ENCODE measurements at places on chromosomes 6 and 20. TPM values are rescaled to one million over a fixed set of nuclear protein-coding genes. Genes with fewer than 3 reads are reported as not detected.
A peak's percentile ranks its signal among the peaks of the same experiment; 100 is the strongest.

DNA sequence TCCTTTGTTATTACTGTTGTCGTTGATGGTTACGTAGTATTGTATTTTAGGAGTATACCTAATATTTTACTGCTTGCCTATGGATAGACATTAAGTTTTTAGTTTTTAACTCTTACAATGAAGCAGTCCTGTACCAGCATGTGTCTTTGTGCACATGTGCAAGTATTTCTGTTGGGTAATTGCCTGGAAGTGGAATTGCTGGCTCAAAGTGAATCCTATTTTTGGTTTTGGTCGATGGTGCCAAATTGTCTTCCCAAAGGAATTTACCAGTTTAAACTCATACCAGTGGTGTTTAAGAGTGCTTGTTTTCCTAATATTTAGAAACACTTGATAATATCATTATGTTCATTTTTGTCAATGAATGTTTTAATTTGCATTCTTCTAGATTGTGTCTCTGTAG lies 75.5 kb downstream of the ANKS1A start:
- no peaks in the 10 kb centered on the region for H3K36me3 ChIP-seq
- peaks cover 9% of the 10 kb centered on the region for H3K4me1 ChIP-seq
- no peak for DNase-seq
- no peaks in the 10 kb centered on the region for H3K27me3 ChIP-seq
- no peak overlapping the region for H3K27ac ChIP-seq

The CDH4 gene
- 25.0 TPM for total RNA-seq

GRCh38 chr20:41367393-41367695 lies 726 bp upstream of the EMILIN3 start:
- H3K27me3 ChIP-seq: peaks cover 37% of the 10 kb centered on the region
- no peaks in the 10 kb centered on the region for H3K4me1 ChIP-seq
- no peak for DNase-seq
- no peak overlapping the region for H3K27ac ChIP-seq
- H3K36me3 ChIP-seq: peaks cover 6% of the 10 kb centered on the region
- no peak overlapping the region for H3K4me3 ChIP-seq

GRCh38 chr6:119902681-119903080 lies 553.1 kb upstream of the MAN1A1 start:
- no peaks in the 10 kb centered on the region for H3K36me3 ChIP-seq
- no peak overlapping the region for H3K4me3 ChIP-seq
- DNase-seq: no peak
- no peaks in the 10 kb centered on the region for H3K4me1 ChIP-seq
- H3K27ac ChIP-seq: no peak overlapping the region
- H3K27me3 ChIP-seq: no peaks in the 10 kb centered on the region

GRCh38 chr6:96563853-96564252 lies 925 bp downstream of the FHL5 start:
- H3K27me3 ChIP-seq: peaks cover 64% of the 10 kb centered on the region
- DNase-seq: no peak
- H3K36me3 ChIP-seq: no peaks in the 10 kb centered on the region
- no peaks in the 10 kb centered on the region for H3K4me1 ChIP-seq

The TBX18 gene
- total RNA-seq: 0.39 TPM

GRCh38 chr20:36202891-36203338 lies 33.4 kb upstream of the AAR2 start:
- no peaks in the 10 kb centered on the region for H3K4me1 ChIP-seq
- H3K27ac ChIP-seq: no peak overlapping the region
- no peaks in the 10 kb centered on the region for H3K36me3 ChIP-seq
- H3K27me3 ChIP-seq: peaks cover 4% of the 10 kb centered on the region
- DNase-seq: peak; percentile 61

- H3K27me3 ChIP-seq: peaks cover 69% of the 10 kb centered on the region
- H3K4me3 ChIP-seq: no peak overlapping the region
- H3K27ac ChIP-seq: no peak overlapping the region
- H3K4me1 ChIP-seq: no peaks in the 10 kb centered on the region
- peaks cover 7% of the 10 kb centered on the region for H3K36me3 ChIP-seq
- no peak for DNase-seq
These were observed 48.2 kb upstream of the BLCAP start for GRCh38 chr20:37575884-37576283.

DNA sequence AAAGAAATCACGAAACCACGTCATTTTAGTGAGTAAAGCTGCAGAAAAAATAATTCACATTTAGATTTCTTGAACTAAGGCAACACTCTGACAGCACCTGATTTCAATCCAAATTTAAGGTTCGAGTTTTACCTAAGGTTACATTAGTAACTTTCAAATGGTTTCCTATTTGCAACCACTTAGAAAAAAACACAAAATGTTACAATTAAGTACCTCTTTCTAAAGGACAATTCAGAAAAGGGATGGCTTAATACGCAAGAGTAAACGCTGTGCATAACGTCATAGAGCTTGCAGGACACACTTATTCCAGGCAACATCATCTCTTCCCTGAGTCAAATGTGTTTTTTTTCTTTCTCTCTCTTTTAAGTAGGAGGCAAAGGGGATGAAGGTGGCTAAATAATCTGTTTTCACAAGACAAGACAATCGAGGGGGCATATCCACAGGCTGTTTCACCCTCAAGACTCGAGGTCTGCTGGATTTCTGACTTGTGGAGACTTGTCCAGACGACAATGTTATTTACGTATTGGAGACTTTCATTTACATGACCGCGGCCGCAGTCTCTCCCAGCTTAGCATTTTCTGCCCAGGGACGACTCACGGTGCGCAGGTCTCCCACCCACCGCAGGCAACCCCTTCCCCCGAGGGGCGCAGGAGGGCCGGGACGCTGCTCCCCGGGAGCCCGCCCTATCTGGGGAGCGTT lies 86.0 kb downstream of the SESN1 start:
- H3K27me3 ChIP-seq: no peaks in the 10 kb centered on the region
- H3K36me3 ChIP-seq: peaks cover 9% of the 10 kb centered on the region
- peaks cover 24% of the 10 kb centered on the region for H3K4me1 ChIP-seq
- peak overlapping the region; percentile 93 for H3K4me3 ChIP-seq
- peak overlapping the region; percentile 94 for H3K27ac ChIP-seq

- peak overlapping the region; percentile 64 for H3K27ac ChIP-seq
- no peaks in the 10 kb centered on the region for H3K27me3 ChIP-seq
- H3K4me1 ChIP-seq: peaks cover 8% of the 10 kb centered on the region
- DNase-seq: no peak
- peak overlapping the region; percentile 97 for H3K4me3 ChIP-seq
- peaks cover 21% of the 10 kb centered on the region for H3K36me3 ChIP-seq
These were observed 2.2 kb downstream of the PSMG4 start for GRCh38 chr6:3260772-3261517.

DNA sequence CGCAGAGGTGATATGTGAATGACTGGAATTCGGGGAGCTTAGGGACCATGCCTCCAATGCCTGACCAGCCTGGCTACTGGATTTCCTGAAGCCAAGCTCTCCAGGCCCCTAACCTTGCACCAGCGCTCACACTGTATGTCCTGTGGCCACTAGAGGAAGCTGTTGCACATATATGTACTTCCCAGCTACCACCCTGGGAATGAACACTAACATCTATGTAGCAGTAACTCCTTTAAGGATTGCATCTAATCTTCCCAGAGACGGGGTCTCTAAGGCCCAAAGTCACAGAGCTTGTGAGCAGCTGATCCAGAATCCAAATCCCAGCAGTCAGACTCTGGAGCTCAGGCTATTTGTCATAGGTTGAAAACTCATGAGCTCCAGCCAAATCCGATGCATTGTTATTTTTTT lies 20.4 kb upstream of the BPIFB1 start:
- H3K4me3 ChIP-seq: no peak overlapping the region
- no peak overlapping the region for H3K27ac ChIP-seq
- peaks cover 5% of the 10 kb centered on the region for H3K4me1 ChIP-seq
- H3K36me3 ChIP-seq: no peaks in the 10 kb centered on the region

DNA sequence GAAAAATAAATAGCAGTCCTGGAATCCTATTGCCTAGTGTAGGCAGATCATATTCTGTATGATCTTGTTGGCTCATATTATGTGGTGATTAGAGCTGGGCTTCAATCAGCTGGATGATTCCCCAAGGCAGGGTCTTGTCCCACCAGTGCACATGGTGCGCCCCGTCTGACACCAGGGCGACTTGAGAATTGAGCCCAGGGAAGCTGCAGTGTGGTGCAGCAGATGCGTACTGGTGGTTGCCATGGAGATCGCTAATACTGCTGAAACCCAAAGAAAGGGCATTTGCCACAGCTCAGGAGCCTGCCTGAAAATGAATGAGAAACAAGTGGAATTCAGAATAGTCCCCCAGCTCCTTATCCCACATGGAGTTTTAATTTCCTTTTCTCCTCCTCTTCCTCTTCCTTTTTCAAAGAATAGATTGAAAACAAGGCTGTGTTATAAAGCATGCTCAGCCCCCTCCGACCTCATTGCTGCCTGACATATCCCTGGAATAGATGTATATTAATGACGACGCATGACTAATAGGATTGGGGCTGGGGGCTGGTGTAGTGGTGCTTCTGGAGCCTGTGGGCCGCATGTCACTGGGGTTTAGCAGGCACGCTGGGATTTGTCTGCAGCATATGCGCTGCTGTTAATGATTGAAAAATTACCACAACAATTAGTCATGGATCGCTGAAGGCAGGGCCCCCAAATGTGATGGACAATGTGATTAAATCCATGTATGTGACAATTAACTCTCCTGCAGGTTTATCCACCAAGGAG lies 210.5 kb downstream of the FARS2 start:
- H3K36me3 ChIP-seq: peaks cover 15% of the 10 kb centered on the region
- H3K4me1 ChIP-seq: no peaks in the 10 kb centered on the region
- no peak for DNase-seq

The CST4 gene
- not detected for total RNA-seq

The BPIFB4 gene
- total RNA-seq: not detected

- H3K4me3 ChIP-seq: no peak overlapping the region
- no peaks in the 10 kb centered on the region for H3K36me3 ChIP-seq
- DNase-seq: no peak
- no peak overlapping the region for H3K27ac ChIP-seq
- H3K27me3 ChIP-seq: no peaks in the 10 kb centered on the region
These were observed 75.5 kb upstream of the ELOVL5 start for GRCh38 chr6:53424300-53424699.

DNA sequence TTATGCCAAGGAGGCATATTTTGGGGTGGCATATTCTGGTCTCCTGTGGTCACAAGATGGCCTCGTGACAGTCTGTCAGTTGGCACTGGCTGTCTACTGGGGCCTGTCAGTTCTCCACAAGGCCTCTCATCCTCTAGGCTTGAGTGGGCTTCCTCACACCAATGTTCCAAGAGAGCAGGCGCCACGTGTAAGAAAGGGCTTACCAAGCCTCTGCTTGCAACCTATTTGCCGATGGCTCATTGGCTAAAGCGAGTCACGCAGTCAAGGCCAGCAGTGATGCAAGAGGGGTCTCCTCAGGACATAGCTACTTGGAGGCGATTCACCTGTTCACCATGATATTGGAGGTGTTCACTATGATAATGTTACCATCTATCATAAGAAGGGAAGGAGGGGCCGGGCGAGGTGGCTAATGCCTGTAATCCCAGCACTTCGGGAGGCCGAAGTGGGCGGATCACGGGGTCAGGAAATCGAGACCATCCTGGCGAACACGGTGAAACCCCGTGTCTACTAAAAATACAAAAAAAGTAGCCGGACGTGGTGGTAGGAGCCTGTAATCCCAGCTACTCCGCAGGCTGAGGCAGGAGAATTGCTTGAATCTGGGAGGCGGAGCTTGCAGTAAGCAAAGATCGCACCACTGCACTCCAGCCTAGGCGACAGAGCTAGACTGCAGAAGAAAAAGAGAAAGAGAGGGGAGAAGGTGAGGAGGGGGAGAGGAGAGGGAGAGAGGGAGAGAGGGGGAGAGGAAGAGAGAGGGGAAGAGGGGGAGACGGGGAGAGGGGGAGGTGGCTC lies 35.3 kb downstream of the C6orf52 start:
- no peak overlapping the region for H3K4me3 ChIP-seq
- no peaks in the 10 kb centered on the region for H3K36me3 ChIP-seq
- no peaks in the 10 kb centered on the region for H3K4me1 ChIP-seq
- no peak for DNase-seq
- H3K27me3 ChIP-seq: no peaks in the 10 kb centered on the region
- H3K27ac ChIP-seq: no peak overlapping the region

DNA sequence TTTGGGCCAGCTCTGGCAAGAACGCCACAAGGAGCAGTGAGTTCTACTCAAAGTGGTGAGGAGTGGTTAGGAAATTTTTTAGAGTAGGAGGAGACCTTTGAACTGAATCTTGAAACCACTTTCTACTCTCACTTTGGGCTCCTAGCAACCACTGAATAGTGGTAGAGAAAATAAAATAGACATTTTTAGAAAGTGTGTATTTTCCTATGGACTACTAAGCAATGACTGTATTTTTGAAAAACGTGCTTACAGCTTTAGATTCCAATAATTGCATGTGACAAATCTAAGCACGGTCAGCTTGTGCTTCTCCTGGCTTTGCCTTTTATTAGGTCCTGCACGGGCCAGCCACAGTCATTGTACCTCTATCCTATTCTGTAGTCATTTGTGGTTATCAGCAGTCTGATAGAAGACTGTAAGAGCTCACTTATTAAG lies 8.7 kb upstream of the IFNGR1 start:
- no peak for DNase-seq
- no peak overlapping the region for H3K27ac ChIP-seq
- H3K4me3 ChIP-seq: no peak overlapping the region
- H3K4me1 ChIP-seq: peaks cover 11% of the 10 kb centered on the region

DNA sequence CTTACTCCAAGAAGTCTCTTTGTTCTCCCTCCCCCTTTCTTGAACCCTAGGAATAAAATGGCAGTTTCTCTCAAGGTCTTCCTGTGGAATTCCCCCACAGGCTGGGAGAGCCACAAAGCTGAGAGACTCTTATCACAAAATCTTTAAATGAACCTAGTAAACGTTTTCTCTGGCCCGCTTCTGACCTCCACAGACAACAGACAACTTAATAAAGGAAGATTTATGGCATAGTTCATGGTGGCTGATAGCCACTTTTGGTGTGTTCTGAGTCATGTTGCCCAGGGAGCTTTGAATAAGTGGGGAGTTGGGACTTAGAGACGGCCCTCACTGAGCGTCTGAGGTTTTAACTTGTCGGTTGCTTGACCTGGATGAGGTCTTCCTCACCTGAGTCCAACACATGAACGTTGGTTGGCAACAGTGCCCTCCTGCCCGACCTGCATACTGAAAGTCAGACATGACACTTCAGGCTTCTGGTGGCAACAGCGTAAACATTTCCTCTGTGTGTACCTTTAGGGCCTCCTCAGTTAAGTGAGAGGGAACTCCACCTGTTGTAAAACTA lies 124.1 kb downstream of the FOXO3 start:
- no peak overlapping the region for H3K4me3 ChIP-seq
- H3K27ac ChIP-seq: no peak overlapping the region
- DNase-seq: no peak
- peaks cover 51% of the 10 kb centered on the region for H3K4me1 ChIP-seq
- H3K36me3 ChIP-seq: peaks cover 94% of the 10 kb centered on the region

Measured in MCF 10A (cell line).